ENCODE measurements at places on chromosomes 11 and 22.

DNA sequence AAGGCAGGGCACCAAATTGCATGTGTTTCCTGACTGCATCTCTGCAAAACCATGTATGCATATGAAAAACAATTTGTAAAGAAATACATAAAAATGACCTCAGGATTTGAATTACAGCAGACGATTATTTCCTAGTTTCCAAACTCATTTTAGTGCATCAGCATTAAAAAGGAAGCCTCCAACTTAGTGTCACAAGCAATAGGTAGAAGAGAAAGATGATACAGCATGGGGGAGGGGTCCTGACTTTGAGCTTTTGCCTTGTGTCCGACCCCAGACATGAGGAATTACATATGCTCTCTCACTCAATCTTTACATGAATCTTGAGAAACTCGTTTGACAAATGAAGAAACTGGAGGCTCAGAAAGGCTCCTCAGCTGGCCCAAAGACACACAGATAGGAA is 294.6 kb upstream of the NARS2 start:
- DNase-seq, result no peak

DNA sequence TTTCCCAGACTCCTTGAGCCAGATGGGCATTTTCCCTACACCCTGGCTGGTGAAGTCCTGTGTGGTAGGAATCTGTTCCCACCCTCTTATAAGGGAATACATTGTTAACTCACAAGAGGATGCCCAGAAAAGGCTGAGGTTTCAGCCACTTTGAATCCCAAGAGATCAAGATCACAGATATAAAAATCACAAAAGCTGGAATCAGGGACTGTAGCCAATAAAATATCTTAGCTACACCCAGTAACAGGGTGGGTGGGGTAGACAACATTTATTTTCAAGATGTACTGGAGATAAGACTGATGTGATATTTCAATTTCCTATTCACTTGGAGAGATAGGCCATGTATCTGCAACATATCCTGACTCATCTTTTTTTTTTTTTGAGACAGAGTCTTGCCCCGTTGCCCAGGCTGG is 50.3 kb downstream of the COPB1 start:
- DNase-seq, result no peak

GRCh38 chr11:69241075-69241740 is 52.7 kb upstream of the MYEOV start:
- DNase-seq, result no peak

- DNase-seq, result no peak
Measured at GRCh38 chr11:61174949-61175348, 13.7 kb upstream of the VPS37C start.

- DNase-seq, result no peak
Measured at GRCh38 chr11:71127806-71128205, 124.6 kb downstream of the SHANK2 start.

DNA sequence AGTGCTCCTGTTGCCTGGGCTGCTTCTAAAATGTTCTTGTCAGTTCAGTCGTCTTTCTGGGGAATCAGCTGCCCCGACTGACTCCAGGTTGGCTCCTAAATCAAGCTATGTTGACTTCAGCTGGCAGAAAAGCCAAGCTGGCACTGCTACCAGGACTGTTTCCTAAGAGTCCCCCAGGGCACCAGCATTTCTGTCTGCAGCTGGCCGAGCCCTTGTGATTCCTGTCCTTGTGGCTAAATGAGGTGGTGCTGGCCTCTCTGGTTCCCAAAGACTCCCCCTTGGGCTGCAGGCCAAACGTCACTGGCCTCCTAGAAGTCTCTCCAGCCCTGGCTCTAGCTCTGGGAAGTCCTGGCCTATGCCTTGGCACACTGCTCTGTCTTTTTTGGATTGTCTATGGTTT is 31.1 kb downstream of the GRAMD1B start:
- DNase-seq, result no peak

- DNase-seq, result no peak
Measured at GRCh38 chr11:131073167-131073566, 156.9 kb upstream of the SNX19 start.
